ENCODE measurements at places on chromosomes 1 and 21.

GRCh38 chr1:210385228-210385627, 56.5 kb downstream of the HHAT start:
- no peak for DNase-seq

DNA sequence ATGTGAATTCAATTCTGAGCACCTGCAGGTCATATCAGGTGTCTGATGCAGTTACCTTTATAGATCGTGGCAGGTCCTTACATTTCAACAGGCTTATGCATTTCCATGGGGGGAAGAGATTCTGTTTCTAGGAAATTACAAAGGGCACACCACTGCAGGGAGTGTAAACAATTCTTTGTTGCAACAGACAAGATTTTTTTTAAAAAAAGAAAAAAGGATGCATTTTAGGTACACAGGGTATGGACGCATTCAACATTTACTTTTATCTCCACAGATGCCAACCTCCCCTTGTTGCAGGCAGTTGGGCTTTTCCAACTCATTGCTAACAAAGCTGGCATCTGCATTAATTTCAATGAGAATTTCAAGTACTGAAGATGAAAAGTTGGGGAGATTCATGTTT, 13.5 kb upstream of the TEKT2 start:
- no peak for DNase-seq

GRCh38 chr1:233427907-233428306, 100.4 kb downstream of the MAP3K21 start:
- DNase-seq, result no peak

- DNase-seq, result no peak
These were observed 962 bp upstream of the MAN1C1 start for GRCh38 chr1:25615563-25616094.

DNA sequence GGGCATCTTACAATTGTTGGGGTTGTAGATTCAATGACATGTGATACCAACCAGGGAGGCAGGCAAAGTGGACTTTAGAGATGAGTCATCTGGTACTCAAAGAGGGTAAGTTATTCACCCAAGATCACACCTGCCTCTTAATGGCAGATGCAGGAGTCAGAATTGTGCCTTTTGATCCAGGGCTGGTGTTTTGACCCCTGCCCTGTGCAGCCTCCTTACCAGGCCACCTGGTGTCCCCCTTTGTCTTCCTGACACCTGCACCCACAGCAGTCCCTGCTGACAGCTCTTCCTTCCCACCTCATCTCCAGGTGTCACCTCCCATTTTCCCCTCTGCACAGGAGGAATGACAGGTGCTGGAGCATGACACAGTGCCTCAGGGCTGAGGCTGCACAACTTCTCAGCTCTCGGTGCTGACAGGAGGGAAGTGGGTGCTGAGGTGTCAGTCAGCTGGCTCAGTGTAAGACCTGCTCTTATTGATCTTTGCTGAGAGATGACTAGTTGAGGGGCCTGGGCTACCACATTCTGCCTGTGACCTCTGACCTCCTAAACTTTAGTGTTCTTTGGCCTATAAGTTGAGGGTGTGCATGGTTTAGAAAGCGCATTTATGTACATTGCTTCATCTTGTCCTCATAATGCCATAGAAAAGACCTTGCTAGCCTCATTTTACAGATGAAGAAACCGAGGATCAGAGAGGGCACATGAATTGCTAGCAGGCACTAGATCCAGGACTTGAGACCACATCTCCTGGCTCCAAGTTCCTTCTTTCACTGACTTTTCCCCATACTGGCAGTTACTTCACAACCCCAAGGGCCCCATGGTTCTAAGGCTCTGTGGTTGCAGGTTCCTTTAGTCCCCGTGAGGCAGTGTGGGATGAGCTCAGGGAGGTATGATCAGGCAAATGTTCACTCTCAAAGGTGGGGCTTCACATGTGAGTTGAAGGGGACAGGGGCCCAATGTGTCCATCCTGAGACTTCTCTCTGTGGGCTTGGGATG, 31.3 kb downstream of the CACNA1E start:
- DNase-seq, result no peak

GRCh38 chr1:231040800-231041718, 1.0 kb upstream of the FAM89A start:
- no peak for DNase-seq

DNA sequence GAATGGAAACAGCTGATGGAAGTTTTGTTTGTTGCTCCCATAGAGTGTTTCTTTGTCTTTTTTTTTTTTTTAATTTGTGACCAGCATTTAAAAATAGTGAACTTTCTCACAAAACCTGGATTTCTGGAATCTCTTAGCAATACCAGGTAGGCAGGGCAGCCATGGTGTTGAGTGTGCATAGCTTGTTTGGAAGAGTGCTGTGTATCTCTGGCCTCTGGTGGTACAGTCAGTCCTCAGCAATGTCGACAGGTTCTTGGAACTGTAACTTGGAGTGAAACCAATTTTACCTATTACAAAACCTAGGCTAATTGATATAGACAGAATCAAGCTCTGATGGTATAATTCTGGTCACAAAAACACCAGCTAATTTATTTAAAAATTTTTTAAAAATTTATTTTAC, 6.7 kb downstream of the AADACL3 start:
- DNase-seq, result no peak

GRCh38 chr1:100642826-100643225, 76.7 kb upstream of the VCAM1 start:
- no peak for DNase-seq

DNA sequence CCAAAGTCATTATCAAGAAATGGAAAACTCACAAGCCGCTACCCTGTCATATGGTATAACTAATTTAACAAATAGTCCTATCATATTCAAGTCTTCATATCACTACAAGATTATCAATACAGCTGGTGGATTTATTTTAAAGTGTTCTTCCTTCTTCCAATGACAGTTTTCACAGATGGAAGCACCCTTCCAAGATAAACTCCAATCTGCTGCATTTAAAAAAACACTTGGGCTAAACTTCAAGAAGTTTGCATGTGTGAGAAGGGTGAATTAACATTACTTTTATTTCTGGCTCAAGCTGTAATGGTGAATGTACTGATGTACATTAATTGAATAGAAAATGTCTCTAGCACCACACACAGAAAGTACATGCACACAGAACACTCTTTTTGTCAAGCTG, 192.4 kb downstream of the DPYD start:
- DNase-seq, result no peak

DNA sequence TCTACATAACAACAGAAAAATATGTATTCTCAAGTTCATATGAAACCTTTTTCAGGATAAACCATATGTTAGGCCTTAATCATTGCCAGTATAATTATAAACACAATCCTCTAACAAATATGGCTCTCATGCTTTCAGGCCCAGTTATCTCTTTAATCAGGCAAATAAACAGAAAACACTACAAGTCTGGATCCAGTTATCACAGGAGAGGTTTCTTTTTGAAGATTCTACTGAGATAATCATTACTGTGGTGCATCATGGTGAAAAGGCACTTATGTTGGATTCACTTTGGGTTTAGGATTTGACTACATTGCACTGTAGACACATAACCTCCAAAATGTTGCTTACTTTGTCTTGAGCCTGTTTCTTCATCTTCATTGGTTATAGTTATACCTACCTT, 8.4 kb upstream of the ATP6V1G3 start:
- DNase-seq, result no peak
